Heart left ventricle (tissue), 16 donors: ENCODE measurements at places on chromosomes 3 and 15. TPM values are rescaled to one million over a fixed set of nuclear protein-coding genes. Genes with fewer than 3 reads are reported as not detected.

The ARGFX gene
- total RNA-seq: not detected

The ZDHHC23 gene
- 1.5 TPM for total RNA-seq

The SERINC4 gene
- 0.25 TPM for total RNA-seq

The SLC28A1 gene
- 0.14 TPM for total RNA-seq

The TMOD3 gene
- 12.1 TPM for total RNA-seq

The EHHADH gene
- 12.3 TPM for total RNA-seq

The INO80 gene
- 9.8 TPM for total RNA-seq
